Left hindlimb (tissue), 1 donor: ENCODE measurements at places on chromosomes 2 and 18.

GRCh38 chr2:203623661-203624060, 82.8 kb upstream of the CD28 start:
- no peak for DNase-seq

- no peak for DNase-seq
Measured at GRCh38 chr2:156663757-156664409, 227.7 kb downstream of the GPD2 start.

DNA sequence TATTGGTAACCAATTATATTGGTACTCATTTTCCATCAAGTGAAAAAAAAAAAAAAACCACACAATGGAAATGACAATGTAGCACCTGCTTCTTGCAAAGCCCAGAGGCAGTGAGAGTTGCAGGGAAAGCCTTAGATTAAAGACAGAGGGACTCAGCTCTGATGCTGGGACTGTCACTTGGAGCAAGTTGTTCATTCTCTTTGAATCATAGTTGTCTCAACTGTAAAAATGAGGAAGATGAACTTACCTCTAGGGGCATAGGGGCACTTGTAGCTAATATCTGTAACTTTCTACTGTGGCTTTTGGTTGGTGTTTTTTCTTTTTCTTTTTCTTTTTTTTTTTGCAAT, 81.4 kb upstream of the LPIN2 start:
- no peak for DNase-seq

GRCh38 chr2:135876066-135876711, at the start of gene MCM6:
Gene MCM6, minus strand, starts transcription at chr2:135876443. Its CDS starts 78 bp downstream, at chr2:135876365.
- DNase-seq: peak; percentile 99

GRCh38 chr2:121297217-121297830, 12.3 kb upstream of the TFCP2L1 start:
- DNase-seq: no peak

DNA sequence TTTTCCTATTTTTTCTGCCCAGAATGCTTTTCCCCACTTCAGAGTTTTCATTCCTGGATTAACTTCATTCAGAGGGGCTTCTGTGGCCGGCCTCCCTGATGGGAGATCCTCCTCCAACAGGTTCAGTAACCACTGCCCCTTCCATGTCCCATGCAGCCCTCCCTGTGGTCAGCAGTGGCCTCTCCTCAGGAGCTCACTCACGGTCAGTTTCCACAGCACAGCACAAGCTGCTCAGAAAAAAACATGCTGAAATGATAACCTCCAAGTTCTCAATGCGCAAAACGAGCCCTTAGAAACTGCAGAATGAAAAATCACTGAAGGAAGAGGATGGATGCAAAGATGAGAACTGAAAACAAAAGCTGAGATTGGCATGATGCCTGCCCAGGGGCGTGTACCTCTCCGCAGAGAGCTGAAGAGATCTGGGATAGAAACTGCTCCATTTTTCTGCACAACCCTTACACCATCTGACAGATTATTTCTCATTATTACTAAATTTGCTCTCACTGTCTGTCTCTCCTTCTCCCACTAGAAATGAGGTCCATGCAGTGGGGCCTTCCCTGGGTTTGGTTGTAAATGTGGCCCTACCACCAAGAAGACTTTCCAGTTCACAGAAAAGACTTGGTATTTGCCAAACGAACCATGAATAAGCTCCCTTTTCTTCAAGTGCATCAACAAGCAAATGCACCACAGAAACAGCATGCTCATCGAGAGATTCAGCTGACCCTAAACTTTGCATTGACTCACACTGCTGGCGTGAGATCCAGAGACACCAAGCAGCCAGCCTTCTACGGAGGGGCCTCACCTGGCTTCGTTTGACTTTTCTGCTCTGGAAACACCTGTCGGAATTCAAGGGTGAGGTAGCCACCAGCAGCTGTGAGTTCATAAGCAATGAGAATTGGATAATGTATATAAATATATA, 51.5 kb downstream of the TMEM18 start:
- DNase-seq: no peak

DNA sequence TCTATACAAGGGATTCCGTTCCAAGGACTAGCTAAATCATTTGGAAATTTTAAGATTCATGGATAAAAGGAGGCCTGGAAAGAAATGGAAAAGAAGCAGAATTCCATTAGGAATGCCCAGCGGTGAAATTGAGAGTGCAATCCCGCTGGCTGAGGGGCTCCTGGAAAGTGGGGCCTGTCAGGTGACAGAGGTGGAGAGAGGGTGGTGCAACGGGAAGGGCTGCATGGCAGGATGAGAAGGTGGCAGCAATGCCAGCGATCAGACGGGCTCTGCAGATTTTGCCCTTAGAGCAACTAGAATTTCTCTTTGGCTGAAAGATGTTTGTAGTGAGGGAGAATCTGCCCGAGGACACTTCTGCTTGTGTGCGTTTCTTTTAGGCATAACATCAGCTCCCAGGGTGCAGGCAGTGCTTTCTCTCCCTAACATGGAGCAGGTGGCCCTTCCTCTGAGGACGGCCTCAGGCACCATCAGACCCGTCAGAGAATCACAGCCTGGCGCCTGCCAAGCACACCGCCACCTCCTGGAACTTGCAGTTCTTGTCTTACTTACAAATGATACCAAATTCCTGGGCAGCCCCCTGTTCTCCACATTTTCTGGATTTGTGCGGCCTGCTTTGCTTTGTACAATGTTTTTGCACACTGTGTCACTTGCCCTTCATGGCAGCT, 261.6 kb downstream of the NDUFA10 start:
- no peak for DNase-seq

DNA sequence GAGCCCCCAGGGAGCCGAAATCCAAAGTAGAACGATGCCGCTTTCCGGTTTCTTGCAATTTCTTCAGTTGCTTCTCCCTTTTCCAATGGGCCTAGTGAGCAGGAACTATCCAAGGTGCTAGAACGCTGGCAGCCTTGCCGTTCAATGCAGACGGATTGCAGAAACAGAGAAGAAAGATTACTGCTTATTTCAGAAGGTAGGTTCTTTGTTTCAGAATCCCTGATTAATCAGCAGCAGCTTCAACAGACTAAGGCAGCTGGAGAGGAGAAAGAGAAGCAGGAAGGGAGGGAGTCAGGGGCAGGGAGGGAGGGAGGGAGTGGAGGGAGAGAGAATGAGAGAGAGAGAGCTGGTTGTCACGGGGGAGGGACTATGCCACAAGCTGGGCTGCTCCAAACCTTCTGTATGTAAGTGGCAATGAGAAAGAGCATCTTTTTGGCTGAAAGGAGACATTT, 576 bp downstream of the NYAP2 start:
- DNase-seq: peak; percentile 72

DNA sequence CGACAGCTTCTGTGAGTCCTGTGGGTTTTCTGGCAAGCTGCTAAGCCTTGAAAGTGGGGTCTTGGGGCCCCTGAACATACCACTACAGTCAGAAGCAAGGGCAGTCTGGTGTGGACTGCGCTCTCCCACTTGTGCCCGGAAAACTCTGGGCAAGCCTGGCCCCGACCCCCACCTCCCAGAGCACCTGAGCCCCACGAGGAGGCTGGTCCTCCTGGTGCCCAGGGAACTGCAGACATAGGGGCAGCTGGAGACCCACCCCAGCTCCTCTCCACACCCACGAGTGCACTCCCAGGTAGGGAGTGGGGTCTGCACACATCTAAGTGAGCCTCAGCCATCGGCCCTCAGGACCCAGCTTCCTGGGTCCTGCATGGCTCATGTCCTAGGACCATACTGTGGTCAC, 16.2 kb upstream of the GPC1 start:
- DNase-seq: no peak

DNA sequence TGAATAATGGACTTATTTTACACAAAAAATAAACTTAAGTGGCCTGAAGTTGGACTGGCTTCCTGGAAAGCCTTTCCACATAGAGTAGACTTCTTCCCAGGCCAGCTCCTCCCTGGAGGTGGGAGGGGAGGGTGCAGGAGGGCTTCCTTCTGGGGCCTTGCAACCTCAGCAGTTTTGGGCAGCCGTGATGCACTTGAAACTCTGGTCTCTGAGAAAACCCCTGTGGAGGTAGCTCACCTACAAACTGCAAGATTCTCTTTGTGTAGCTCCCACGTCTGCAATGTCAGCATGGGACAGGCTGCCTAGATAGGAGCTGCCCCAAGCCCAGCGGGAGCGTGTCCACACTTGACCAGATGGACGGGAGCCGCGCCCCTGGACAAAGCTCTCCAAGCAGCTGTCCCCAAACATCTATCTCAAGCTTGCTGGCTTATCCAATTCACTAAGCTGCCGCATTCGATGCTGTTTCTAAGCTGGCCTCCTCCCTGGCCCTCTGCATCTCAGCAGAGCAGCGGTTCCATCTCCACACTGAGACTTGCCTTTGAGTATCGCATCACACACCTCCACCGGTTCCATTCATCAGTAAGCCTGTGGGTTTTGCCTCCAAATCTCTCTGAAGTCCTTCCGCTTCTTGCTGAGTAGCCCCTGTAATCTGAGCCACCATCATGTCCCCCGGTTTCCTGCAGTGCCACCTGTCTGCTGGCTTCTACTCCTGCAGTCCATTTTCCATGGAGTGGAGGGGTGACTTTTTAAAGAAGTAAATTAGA, 1.6 kb upstream of the LPIN1 start:
- DNase-seq: no peak

- no peak for DNase-seq
Measured at GRCh38 chr2:163182764-163183354, 344.3 kb upstream of the KCNH7 start.
